ENCODE measurements at places on chromosomes 11 and 22.

DNA sequence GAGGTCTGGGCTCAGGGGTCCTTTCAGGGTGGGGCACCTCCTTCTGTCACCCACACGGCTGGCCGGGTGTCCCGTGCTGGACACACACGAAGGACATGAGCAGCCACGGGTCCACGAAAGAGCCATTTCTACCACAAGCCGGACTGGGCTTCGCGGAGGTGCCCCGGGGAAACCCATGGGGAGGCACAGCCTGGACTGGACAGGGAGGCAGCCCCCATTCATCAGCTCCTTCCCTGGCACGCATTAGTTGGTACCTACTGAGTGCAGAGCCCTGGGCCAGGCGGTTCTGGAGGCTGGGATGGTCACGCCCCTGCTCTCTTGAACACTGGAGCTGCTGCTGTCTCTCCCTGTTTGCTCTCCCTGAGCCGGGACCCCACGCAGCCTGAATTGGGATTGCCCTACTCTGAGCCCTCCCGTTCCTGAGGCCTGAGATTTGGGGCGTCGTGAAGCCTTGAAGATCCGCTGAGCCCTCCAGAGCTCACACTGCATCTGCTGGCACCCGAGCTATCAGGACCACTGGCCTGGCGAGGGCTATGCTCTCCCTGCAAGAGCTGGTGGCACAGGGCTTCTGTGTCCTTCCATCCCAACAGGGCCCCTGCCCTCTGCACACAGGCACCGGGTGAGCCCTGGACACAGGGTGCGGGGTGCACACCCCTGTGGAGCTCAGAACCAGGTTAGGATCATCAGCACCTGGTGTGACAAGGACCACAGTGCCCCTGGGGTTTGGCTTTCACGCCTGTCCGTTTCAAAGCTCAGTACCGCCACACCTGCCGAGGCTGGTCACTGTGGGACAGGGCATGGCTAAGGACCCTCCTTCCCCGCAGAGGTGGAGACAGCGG, 84.6 kb downstream of the MYEOV start:
- no peak for DNase-seq

DNA sequence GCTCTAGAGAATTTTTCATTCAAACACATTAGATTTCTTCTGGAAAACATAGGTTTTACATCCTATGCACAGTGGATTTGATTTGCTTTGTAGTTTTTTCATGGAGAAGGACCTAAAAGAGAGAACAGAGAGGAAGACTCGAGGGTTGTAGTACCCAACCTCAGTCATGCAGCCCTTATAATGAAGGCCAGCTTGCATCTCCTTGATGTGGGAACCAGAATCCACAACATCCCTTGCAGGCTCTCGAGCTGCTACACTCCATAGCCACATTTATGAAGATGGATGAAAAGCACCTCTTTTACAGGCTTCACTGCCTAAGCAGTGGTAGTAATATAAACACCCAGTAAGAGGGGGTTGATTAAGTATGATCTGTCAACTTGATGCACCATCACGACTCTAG, 9.5 kb upstream of the OR5B12 start:
- no peak for DNase-seq

DNA sequence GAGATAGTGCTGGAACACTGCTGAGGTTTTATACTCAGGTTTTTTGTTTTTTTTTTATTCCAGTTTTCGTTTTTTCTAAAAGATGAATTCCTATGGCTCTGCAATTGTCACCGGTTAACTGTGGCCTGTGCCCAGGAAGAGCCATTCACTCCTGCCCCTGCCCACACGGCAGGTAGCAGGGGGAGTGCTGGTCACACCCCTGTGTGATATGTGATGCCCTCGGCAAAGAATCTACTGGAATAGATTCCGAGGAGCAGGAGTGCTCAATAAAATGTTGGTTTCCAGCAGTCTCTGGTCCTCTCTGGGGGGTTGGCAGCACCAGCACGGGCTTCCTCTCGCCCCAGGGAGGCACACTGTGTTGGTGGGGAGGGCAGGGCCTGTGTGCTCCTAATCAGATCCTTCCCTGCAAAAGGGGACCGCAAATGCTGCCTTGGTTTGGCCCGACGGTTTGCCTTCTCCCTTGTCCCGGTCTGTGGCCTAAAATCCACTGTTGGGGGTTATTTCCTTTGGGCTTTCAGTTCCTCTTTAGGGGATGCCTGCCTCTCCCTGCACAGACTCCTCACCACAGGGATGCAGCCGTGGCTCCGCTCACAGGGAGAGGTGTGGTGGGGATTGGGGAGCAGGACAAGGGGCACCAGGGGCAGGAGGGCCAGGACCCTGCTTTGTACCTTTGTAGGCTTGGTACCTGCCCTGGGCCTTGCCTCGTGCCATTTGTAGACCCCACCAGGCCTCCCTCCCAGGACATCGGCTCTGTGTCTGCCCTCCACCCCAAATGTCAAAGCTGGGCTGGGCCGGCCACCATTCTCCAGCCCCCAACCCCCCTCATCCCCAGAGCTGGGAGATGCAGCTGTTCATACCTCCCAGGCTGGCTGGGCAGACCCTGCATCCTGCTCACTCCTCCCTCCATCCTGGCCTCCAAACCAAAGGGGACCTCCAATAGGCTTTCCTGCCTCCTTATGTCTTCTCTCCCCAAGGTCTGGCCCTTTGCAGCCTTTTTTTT, 13.5 kb downstream of the MCAT start:
- no peak for DNase-seq

DNA sequence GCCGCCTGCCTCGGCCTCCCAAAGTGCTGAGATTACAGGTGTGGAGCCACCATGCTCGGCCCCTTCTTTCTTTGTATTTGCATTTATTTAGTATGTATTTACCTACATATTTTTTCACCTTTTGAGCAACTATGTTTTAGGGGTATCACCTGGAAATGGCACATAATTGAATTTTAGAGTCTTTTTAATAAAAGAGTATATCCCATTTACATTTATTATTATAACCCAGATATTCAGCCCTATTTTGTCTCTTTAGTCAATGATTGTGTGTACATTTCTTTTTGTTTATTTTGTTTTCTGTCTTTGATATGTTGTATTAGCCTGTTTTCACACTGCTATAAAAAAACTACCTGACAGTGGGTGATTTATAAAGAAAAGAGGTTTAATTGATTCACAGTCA, 56.8 kb upstream of the CCND1 start:
- no peak for DNase-seq

DNA sequence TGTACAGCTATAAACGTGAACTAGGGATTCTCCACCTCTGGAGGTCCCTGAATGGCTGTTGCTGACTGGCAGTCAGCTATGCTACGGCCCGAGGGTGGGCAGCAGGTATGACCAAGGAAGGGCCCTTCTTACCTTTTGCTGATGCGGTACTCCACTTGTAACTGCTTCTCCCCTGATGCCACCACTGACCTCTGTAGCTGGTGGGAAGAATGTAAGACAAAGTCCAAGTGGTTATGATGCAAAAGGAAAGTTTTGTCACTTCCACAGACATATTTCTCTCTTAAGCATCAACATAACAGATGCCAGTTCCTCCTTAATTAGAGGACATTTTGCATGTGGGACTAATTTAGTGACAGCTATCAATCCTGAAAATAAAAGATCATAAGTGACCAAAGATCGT, 32.2 kb downstream of the P4HA3 start:
- DNase-seq = no peak

- no peak for DNase-seq
Observed at GRCh38 chr22:29122041-29122440, 49.2 kb downstream of the KREMEN1 start.

GRCh38 chr22:38202437-38203089, 769 bp downstream of the MAFF start:
- DNase-seq = peak; percentile 96

GRCh38 chr11:19705936-19706335, 6.7 kb upstream of the NAV2 start:
- peak; percentile 47 for DNase-seq

- peak; percentile 2 for DNase-seq
Observed at GRCh38 chr11:112734207-112734606, 227.0 kb upstream of the NCAM1 start.

DNA sequence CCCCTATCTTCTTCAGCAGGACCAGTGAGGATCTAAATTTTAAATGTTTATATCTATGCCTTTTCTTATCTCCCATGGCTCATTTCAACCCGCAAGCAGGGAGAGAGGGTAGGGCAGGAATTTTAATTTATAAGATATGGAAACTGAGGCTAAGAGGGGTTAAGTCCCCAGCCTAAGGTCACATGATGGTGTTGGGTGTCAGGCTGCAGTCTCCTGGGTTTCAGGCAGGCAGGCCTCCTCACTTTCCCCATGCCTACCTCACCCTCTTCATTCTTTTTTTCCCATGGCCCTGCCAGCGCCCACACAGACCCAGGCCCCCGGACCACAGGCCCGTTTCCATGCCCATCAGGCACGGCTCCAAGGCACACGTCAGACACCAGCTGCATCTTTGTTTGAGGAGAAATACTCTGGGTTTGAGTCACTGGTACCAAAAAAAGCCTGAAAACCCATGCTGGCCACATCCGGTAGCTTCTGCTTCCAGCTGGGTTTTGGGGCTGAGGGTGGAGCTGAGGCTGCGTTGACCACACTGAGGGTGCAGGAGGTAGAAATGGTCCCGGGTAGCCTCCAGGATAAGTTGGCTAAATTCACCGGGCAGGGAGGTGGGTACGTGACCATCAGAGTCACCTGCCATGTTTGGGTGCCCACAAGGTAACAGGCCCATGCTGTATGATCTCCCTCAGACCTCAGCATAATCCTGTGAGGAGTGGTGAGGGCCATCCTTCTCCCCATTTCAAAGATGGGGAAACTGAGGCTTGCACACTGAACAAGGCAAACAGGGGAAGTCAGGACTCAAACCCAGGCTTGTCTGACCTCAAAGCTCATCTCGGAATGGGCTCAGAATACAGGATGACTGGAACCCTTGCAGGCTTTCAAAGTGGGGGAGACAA, 7.5 kb downstream of the CRYBB1 start:
- peak; percentile 86 for DNase-seq

DNA sequence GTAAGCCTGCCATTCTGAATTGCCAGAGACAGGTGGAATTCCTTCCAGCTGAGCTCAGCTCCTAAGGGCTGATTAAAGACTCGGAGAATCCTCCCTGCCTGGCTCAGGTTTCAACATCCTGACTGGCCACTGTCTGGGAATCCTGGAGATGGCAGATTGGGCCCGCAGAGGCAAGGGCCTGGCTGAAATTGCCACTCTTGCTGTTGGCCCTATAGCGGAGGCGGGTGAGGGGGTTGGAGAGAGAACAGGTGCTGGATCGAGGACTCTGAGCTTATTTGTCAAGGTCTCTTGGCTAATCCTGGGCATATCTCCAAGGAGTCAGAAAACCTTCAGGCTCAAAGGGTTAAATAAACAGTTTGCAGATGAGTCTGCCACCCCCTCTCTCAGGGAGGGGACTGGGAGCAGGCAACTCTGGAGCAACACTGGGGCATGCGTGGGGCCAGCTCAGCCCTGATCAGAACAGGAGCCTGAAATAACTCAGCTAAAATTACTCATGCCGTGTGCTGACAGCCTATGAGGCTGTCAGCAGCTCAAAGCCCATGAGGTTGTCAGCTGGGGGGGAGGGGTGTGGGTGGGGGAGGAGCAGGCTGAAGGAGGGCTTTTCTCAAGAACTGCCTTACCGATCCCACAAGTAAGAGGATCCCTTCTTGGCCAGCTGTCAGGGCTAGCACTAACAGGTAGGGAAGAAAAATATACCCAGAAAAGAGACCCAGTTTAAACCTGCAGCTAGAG, 14.7 kb upstream of the MFRP start:
- DNase-seq = peak; percentile 83

GRCh38 chr11:60872961-60873524, 5.7 kb downstream of the ZP1 start:
- peak; percentile 44 for DNase-seq

- no peak for DNase-seq
Observed at GRCh38 chr11:44334356-44335004, 24.5 kb upstream of the ALX4 start.

DNA sequence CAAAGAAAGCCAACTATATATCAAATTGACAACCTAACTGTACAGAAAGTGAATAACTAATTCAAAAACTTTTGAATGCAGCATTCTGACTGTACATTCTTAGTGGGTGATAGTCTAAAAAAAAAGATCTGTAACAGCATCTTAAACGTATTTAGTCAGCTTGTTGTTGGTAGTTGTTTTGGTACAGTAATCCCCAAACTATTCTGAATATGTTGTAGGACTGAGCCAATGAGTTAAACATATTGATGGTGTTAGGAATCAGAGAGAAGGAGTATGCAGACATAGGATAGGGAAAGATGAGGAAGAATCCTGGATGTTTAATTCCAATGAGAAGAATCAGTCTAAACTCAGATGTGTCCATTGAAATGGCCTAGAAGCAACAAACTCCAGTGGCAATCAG, 41.9 kb upstream of the KIRREL3 start:
- DNase-seq = peak; percentile 56

- DNase-seq = no peak
Observed at GRCh38 chr22:20110359-20110985, 5.4 kb upstream of the RANBP1 start.

DNA sequence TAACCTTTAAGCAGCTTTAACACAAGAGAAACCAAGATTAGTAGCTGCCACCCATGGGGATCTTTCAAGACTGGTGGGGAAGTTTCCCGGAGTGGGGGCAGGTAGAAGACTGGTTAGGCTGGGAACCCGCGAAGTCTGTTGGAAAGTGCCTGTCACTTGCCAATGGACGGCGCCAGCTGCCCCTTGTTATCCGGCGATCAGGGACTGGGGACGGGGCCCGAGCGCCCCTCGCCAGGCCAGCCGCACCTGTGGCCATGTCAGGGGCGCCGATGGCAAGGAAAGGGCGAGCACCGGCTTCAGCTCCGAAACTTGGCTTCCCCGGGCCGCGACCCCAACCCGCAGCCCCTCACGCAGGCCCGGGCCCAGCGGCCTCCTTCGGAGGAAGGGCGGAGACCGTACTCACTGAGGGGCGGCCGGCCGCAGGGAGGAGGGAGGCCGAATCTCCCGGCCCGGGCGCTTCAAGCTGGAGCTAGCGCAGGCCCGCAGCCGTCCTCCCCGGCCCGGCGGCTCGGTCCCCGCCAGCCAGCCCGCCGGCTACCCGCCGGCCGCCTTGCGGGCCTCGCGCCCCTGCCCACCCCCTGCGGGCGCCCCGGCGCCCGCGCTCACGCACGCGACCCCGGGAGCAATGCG, 539 bp downstream of the EIF4ENIF1 start:
- DNase-seq = peak; percentile 73

DNA sequence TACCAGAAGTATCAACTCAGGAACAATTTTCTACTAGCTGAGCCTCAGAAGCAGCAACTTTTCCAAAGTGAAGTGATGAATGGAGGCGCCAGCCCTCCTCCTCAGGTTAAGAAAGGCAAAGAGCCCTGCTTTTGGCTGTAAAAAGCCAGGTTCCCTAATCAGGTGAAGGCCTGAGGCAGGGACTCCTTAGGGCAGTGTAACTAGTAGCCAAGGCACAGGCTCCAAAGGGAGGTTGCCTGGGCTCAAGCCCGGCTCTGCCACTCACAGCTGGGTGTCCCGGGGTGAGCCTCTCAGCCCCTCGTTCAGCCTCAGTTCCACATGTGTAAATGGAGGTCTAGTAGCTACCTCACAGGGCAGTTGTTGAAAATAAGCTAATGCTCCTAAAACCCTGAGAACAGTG, 19.5 kb downstream of the TSKU start:
- no peak for DNase-seq

DNA sequence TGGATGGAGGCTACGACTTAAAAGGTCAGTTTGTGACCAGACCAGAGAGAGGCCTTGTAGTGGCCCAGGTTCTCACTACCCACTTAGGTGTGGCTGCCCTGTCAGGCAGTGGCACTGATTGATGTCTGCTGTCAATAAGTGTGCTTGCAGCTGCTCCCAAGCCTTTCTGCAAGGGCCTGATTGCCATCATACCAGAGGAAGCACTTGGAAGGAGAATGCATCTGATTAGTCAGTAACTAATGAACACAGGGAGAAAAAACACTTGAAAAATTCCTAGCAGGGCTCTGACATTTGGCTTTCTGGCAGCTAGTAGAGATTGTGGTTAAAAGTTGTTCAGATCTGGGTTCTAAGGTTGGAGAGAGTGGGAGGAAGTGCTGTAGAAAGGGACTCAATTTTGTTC, 107.5 kb downstream of the NAV2 start:
- DNase-seq = peak; percentile 41

Data from adipocyte (in vitro differentiated cells).